Type B pancreatic cell (in vitro differentiated cells): ENCODE measurements at places on chromosomes 2 and 18. TPM values are rescaled to one million over a fixed set of nuclear protein-coding genes. Genes with fewer than 3 reads are reported as not detected.

GRCh38 chr2:24382363-24383073 is 22.2 kb upstream of the ITSN2 start:
- DNase-seq = no peak

DNA sequence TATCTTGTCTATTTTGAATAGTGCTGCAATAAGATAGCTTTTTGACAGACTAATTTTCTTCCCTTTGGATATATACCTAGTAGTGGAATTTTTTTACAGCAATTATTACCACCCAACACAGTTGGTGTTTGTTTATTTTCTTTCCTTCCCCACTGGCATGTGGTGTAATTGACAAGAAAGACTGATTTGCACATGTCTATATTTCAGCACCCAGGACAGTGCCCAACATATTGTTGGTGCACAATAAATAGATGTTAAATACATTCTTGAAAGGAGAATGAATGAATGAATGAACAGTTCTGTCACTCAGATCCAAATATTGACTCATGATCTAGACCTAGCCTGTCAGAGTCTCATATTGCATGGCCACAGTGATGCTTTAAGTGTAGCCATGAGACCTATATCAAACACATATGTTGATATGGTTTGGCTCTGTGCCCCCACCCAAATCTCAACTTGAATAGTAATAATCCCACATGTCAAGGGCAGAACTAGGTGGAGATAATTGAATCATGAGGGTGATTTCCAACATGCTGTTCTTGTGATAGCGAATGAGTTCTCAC is 538.2 kb downstream of the NYAP2 start:
- no peak for DNase-seq

- DNase-seq = no peak
Observed at GRCh38 chr18:79590191-79591031, 89.2 kb upstream of the CTDP1 start.

GRCh38 chr2:8737571-8738175 is 55.8 kb downstream of the ID2 start:
- DNase-seq = no peak

DNA sequence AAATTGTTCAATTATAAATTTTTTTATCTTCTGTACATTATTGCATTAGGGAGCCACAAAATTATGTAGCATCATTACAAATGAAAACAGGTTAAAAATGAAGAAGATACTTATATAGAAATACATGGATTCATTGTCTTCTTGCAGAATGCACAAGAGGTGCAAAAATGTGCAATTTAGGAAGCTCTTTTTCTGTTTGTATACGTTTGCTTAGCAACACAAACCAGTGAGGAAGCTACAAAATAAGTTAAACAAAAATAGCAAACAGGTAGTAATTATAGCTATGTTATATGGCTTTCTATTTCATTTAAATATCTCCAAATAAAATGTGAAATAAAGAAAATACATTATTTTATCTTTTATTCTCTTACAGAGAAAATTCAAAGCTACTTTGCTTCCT is 177.6 kb upstream of the SESTD1 start:
- no peak for DNase-seq

GRCh38 chr2:203820969-203821368 is 46.6 kb upstream of the CTLA4 start:
- no peak for DNase-seq

DNA sequence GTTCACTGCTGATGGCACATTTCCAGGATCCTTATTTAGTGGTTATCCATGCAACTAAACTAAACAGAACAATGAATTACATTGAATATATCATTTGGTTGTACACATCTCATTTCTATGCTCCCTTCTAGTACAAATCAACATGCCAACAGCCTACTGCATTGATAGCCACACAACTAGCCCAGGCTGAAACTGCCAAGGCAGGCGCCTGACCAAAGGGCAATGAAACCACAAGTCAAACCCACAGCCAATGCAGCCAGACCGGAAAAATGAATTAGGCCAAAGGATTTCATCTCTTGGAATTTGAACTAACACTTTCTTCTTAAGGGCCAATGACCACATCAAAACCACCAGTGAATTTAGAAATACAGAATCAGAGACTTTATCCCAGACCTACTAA is 196.4 kb downstream of the NOL4 start:
- DNase-seq = no peak

DNA sequence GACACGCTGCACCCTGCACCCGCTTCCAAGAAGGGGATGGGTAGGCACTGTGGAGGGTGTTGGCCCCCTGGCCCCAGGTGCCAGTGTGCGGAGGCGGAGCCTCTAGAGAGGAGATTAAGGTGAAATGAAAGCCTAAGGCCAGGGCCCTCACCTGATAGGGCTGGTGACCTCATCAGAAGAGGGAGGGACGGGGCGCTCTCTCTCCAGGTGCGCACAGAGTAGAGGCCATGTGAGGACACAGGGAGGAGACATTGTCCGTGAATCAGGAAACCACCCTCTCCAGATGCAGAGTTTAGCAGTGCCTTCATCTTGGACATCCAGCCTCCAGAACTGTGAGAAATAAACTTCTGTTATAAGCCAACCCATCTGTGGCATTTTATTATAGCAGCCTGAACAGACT is 62.3 kb downstream of the PSMG2 start:
- DNase-seq = no peak

- no peak for DNase-seq
Observed at GRCh38 chr2:96898641-96899412, 28.9 kb upstream of the SEMA4C start.

- no peak for DNase-seq
Observed at GRCh38 chr2:128605421-128605820, 286.8 kb upstream of the HS6ST1 start.

GRCh38 chr2:167570370-167570769 is 677.0 kb downstream of the STK39 start:
- DNase-seq = no peak

DNA sequence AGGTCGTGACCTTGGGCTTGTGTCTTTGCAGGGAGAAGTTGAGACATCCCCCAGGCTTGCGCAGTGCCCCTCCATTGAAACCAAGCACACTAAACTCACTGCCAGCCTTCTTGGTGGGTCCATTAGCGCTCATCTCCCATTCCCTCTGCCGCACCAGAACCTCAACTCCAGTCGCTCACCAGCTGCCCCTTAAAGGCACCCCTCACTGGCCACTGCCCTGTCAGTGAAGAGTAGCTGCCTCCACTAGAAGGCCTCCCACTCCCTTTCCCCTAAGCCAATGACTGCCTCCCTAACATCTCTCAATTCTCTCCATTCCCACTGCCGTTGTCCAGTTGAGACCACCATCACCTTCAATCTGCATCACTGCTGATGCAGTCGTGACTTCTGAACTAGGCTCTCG is 114.8 kb upstream of the EPC2 start:
- DNase-seq = no peak

DNA sequence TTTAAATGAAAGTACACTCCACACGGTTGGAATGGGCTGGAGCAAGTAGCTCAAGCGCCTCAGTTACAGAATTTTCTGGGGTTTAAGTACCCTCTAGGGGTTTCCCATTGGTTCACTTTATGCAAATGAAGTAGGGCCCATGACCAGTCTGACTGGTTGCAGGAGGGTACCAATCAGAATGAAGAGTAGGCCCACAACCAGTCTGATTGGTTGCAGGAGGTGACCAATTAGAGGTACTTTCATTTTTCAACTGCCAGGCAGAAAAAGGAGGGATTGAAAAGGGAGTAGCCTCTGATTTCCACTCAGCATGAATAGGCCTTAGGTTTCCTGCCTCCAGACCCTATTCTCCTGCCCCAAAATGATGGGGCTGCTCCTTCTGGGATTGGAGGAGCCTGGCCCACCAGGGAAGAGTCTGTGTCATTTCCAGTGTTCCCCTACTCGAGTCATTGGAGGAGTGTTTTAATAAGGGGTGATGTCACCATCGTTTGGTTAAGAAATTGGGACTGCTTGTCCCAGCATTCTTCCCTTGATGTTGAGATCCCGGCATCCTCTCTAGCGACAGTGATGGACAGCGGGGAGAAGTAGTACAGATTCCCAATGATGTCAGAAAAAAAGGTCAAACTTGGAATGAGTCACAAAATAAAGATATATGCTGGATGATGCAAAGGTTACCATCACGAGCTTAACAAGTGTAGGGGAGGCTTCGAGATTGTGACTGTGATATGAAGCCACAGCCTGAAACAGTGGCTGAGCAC is 210.4 kb downstream of the SH3BP4 start:
- DNase-seq = no peak

- DNase-seq = no peak
Observed at GRCh38 chr18:75659535-75660023, 232.1 kb upstream of the SMIM21 start.

- no peak for DNase-seq
Observed at GRCh38 chr18:3914833-3915610, 465.1 kb downstream of the TGIF1 start.

DNA sequence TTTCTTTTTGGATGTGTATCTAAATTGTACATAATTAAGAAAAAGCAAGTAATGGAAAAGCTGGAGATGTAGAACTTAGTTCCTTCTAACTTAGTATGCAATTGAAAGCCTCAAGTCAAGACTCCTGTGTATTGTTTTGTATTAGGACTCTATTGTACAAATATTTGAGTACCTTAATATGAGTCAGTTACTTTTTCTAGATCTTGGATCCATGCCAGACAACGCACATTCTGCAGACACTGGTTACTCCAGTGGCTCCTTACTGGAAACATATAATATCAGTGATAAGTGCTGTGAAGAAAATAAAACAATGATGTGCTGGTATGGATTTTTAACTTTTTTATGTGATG is 1.5 kb downstream of the SLC39A10 start:
- DNase-seq = no peak

GRCh38 chr2:8627019-8627691 is 54.7 kb upstream of the ID2 start:
- no peak for DNase-seq

Gene SPATS2L
- 97.8 and 114 TPM in 2 replicates for total RNA-seq

Gene LYG1
- 1.6 and 2.1 TPM in 2 replicates for total RNA-seq

Gene MALL
- 82.7 and 187 TPM in 2 replicates for total RNA-seq

Gene TUBA3D
- total RNA-seq = not detected in 2 replicates

Gene FN1
- 499 and 902 TPM in 2 replicates for total RNA-seq

Gene TLX2
- total RNA-seq = 0.67 and 2.9 TPM in 2 replicates
